Activated T-helper 1 cell treated with Interleukin-2 at 50 U/mL for 16 hours (primary cell): ENCODE measurements at places on chromosomes 11 and 22.
A peak's percentile ranks its signal among the peaks of the same experiment; 100 is the strongest.

- DNase-seq, result no peak
Measured at GRCh38 chr11:14614091-14614622, 29.4 kb upstream of the PDE3B start.

DNA sequence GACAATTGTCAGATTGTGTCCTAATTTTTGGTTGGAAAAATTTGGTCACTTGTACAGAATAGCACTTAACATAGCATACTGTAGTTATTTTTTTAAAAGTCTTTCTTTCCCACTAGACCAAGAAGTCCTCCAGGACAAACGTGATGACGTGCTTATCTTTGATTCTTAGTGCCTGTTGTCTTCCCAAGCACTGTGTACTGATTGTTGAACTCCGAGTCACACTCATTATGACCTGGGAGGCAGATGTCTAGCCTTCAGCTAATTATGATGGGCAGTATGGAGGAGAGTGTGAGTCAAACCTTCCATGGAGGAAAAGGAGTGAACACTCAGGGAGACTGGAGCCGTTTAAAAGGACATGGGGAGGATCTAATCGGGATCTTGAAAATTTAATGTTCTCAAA is 119.8 kb downstream of the SPON1 start:
- DNase-seq, result no peak

- DNase-seq, result no peak
Measured at GRCh38 chr22:49541693-49542230, 285.9 kb downstream of the BRD1 start.

- DNase-seq, result no peak
Measured at GRCh38 chr22:50544746-50545253, 899 bp upstream of the KLHDC7B start.

GRCh38 chr11:111530091-111530490 is 10.4 kb upstream of the LAYN start:
- DNase-seq, result no peak

DNA sequence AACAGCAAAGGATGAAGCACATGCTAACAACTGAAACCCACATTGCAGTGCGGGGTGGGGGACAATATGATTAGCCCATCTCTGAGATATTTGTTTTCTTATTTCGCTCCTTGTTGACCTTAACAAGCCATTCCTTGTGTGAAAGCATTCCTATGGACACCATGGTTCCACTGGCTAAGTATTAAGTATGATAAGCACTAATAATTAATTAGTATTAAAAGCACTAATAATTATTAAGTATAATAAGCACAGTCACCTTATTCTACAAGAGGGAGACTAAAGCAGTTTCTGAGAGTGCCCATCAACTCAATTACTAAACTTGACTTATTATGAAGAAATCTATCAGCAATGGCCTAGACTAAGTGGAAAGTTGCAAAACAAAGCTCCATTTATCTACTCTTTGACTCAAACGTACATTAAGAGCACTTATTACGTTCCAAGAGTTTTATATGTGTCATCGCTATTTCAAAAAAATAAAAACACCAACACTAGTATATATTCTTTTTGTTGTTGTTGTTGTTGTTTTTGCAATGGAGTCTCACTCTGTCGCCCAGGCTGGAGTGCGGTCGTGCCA is 65.3 kb downstream of the RBFOX2 start:
- no peak for DNase-seq

GRCh38 chr11:8610532-8611116 is 16.6 kb upstream of the STK33 start:
- DNase-seq, result no peak

- DNase-seq, result no peak
Measured at GRCh38 chr11:61152816-61153592, 8.2 kb downstream of the VPS37C start.

DNA sequence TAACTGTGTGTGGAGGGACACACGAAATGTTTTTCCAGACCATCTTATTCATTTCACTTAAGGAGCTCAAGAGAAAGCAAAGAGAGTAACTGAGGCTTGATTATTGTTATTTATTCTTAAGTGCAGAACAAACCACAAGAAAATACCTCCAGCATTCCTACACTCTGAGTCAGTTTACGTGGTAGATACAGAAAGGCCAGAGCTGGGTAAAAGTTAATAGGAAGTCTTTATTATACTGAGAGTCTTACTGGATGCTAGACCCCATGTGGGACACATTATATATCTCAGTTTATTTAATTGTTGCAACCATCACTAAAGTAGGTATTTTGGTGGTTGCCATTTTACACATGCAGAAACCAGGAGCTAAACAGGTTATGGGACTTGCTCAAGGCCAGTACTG is 261.4 kb upstream of the POU2AF2 start:
- DNase-seq, result no peak

- DNase-seq, result no peak
Measured at GRCh38 chr11:15829312-15829711, 527.0 kb downstream of the SOX6 start.

- DNase-seq, result no peak
Measured at GRCh38 chr11:548700-549603, 11.6 kb downstream of the LMNTD2 start.

- no peak for DNase-seq
Measured at GRCh38 chr22:29217827-29218757, 12.4 kb downstream of the EMID1 start.

DNA sequence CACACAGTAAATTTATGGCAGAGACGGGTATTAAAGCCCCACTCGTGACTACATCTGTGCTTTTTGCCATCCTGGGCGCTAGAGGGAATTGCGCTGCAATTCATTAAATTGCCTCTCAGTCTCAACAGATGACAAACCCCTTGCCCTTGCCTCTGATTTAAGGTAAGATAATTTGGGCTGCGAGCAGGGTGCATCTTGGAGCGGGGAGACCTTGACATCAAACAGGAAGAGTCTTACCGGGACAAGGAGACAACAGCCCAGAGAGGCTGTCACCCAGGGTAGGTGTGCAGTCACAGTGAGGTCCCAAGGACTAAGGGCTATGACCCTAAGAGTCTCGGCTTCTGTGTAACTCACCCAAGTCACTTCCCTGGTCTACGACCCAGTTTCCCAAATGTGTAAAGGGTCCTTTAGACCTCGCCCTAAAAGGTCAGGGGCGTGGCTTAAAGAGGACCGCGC is 449 bp upstream of the TOM1 start:
- no peak for DNase-seq

DNA sequence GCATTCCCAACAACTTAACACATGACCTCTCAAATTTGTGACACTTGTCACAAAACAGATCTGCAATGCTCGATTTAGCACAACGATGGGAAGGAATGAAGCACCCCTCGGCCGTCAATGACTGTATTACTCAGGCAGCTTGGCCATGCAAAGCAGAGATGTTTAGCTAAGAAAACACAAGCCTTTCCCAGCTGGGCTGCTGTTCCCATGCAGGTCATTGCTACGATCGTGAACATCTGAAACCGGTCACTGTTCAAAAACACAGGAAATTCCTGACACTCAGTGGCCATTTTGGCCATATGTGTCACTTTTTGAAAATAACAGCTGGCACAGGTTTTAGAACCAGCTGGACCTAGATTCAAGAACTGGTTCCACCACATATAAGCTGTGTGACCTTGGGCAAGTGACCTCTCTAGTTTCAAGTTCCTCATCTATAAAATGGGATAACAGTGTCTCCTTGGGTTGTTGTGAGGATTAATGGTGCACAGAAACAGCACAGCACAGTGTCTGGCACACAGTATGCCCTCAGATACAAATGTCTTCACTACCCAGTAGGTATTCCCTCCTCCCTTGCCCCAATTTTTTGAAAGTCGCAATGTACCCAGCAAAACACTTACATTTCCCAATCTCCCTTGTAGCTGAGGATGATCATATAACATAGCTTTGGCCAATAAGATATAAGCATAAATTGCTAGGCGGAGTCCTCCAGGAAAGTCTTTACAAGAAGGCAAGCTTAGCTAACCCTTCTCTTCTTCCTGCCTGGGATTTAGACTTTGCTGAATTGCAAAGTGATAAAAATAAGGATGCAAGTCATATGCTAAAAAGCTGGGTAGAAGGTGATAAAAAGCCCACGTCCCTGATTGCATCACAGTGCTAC is 93.1 kb downstream of the C11orf58 start:
- DNase-seq, result no peak

GRCh38 chr11:114077482-114078305 is 18.2 kb downstream of the ZBTB16 start:
- no peak for DNase-seq

GRCh38 chr11:2791521-2792380 is 92.0 kb upstream of the KCNQ1OT1 start:
- DNase-seq, result peak; percentile 32

- no peak for DNase-seq
Measured at GRCh38 chr11:2569731-2570210, 125.0 kb downstream of the KCNQ1 start.

- DNase-seq, result no peak
Measured at GRCh38 chr11:75635066-75635862, 33.6 kb downstream of the MAP6 start.

- DNase-seq, result no peak
Measured at GRCh38 chr11:14622223-14622954, 21.2 kb upstream of the PDE3B start.

- DNase-seq, result no peak
Measured at GRCh38 chr22:17479135-17479534, 84.2 kb upstream of the SLC25A18 start.

DNA sequence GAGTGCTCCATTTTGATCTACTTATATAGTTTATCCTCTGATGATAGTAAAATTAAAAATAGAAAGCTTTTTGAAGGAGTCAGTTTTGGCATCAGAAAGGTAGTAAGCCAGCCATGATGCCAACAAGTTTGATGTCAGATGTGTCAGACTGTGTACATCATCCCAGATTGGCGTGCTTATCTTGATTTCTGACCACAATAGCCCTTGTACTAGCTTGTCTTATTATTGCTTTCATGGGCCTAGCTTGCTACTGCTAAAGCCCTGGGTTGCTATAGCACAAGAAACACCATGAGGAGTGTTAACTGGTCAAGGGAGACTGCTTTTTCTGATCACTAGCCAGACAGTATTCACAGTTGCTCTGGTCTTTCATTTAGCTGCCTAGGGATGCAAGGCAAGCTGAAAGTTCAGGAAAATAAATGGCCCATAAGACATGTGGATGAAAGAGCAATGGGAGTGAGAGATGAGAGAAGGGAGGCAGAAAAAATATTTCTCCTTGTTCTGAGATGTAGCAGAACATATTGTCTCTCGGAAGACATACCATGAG is 1038.5 kb downstream of the JRKL start:
- DNase-seq, result no peak

GRCh38 chr11:88849368-88849767 is 216.4 kb downstream of the GRM5 start:
- no peak for DNase-seq

DNA sequence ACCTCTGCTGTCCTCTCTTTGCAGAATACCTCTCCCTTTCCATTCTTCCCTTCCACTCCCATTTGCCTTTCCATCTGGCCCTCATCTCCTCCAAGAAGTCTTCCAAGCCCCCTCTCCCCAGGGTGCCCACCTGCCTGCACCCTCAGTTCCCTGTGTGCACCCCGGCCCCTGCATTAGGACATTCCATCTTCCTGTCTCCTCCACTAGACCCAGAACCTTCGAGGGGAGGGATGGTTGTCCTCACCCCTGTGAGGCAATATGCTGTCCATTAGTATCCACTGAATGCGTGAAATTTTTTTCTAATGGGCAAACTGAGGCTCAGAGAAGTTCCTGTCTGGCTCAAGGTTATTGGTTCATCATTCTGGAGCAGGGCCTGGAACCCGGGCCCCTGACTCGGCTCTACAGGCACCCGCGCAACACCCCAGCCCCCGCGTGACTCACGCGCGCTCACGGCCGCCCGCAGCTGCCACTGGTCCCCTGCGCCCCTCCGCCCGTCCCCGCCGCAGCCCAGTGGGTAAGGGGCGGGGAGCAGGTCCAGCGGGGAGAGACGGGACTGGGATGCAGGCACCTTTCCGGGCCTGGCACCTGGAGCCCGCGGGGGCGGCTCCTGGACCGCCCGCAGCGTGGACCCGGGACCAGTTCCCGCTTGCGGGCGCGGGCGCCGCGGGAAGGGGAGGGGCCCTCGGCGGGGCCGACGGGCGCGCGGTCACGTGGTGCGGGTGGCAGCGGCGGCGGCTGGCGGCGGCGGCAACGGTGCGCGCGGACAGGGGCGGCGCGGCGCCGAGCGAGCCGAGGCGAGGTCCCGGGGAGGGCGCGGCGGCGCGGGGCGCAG is 7.0 kb downstream of the SEPTIN3 start:
- peak; percentile 37 for DNase-seq

DNA sequence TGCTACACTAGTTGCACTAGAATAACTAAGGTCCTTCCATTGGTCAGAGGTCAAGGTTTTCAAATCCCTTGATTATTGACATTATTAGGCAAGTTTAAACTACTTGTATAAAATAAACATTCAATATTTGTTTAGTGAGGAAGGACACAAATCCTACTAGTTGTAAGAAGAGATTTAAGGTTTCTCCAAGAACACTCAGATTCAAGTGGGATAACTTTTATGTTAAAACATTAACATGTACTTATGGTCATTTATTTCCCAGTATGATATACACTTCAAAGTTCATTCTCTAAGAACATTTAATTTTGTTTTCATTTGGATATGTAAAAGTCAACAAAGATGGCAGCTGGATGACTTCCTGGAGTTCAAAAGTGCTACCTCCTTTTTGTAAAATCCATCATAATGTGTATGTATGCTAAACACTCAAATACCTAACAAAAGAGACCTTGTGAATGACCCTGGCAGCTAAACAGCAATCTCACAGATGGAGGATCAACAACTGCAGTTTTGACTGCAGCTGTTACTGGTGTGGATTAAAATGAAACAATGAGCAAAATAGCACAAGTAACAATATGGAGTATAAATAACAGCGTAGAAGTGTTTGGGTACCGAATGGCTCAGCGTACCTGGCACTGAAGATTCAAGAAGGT is 1.5 kb downstream of the CCDC90B start:
- DNase-seq, result no peak

- no peak for DNase-seq
Measured at GRCh38 chr22:44118645-44119315, 61.9 kb upstream of the PARVG start.

DNA sequence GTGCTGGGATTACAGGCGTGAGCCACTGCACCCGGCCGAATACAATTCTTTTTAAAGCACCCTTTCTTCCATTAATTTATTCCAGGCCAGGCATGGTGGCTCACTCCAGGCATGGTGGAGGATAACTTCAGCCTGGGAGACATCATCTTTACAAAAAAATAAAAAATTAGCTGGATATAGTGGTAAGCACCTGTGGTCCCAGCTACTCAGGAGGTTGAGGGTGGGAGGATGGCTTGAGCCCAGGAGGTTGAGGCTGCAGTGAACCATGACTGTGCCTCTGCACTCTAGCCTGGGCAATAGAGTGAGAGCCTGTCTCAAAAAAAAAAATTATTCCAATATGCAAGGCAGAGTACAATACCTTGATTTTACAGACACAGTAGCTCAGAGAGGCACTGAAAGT is 11.4 kb downstream of the TAGLN start:
- no peak for DNase-seq

DNA sequence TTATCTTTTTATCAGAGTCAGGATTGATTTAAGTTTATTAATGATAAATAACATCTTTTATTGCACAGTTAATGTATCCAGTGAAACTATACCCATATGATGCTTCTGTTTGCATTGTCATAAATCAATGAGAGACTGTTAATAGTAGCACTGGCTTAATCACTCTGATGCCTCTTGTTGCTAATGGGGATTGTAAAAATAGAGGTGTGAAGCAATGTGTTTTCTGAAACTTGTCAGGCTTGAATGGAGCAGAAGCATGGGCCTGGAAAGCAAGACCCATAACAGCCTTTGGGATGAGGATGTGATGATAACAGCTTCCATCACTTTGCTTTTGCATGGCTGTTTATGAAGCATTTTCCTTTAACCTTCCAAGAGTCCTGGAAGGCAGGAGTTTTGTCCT is 319.7 kb downstream of the DDX10 start:
- no peak for DNase-seq

- no peak for DNase-seq
Measured at GRCh38 chr11:121482231-121483129, 29.7 kb upstream of the SORL1-AS1 start.

GRCh38 chr11:110131386-110132123 is 38.4 kb downstream of the ZC3H12C start:
- DNase-seq, result no peak
